ENCODE measurements at places on chromosomes 11 and 22. TPM values are rescaled to one million over a fixed set of nuclear protein-coding genes. Genes with fewer than 3 reads are reported as not detected.

Gene EXPH5
- 2.2 TPM for total RNA-seq

DNA sequence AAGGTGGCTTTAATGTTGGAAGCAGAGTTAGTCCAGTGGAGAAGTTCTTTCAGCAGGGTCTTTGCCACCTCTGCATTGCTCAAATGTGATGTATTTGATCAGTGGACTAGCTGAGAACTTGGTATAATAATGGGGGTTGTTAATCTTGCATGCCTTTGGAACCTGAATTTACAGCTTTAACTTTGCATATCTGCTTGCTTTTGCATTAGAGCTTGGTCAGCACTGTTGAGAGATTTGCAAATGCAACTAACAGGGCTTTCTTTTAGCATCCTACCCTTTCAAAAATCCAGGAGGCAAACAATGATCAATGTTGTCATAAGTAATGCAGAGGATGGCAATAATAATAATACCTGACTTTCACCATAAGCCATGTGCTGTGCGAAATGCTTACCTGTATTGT lies 48.2 kb downstream of the NF2 start:
- no peak for DNase-seq

GRCh38 chr11:78214331-78215194 lies 25.8 kb downstream of the USP35 start:
- DNase-seq, result no peak

GRCh38 chr11:125300791-125301218 lies 136.3 kb downstream of the PKNOX2 start:
- DNase-seq, result peak; percentile 88

- peak; percentile 74 for DNase-seq
Observed at GRCh38 chr11:133928628-133929059, 28.1 kb downstream of the IGSF9B start.

Gene APBB1
- 35.4 TPM for total RNA-seq

- DNase-seq, result peak; percentile 89
Observed at GRCh38 chr22:37316875-37317371, 34.6 kb downstream of the CYTH4 start.

Gene PRR33
- not detected for total RNA-seq

DNA sequence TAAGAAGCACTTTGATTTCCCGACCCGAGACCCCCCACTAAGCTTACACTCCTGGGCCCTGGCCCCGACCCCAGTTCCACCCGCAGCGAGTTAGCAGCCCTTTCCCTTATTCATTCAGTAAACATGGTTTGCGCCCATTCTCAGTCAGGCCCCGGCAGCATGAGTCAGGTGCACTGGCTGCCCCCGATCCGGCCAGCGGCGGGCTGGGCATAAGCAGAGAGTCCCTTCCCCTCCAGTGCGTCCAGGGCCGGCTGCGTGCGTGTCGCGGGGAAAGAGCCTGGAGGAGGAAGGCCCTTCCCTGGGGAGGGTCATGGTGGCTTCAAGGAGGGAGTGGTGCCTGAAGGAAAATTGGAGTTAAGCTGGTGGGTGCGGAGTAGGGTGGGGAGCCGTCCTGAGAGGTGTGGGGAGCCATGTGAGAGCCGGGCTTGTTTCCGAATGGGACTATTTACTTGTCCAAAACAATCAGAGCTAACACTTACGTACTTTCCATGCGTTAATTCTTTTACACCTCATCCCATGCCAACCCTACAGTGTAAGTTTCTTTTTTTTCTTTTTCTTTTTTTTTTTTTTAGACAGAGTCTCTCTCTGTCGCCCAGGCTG lies 657 bp downstream of the IGHMBP2 start:
- DNase-seq, result peak; percentile 36

- no peak for DNase-seq
Observed at GRCh38 chr11:69055598-69056516, 7.1 kb downstream of the TPCN2 start.

- DNase-seq, result no peak
Observed at GRCh38 chr11:847876-848275, 5.2 kb downstream of the TSPAN4 start.

DNA sequence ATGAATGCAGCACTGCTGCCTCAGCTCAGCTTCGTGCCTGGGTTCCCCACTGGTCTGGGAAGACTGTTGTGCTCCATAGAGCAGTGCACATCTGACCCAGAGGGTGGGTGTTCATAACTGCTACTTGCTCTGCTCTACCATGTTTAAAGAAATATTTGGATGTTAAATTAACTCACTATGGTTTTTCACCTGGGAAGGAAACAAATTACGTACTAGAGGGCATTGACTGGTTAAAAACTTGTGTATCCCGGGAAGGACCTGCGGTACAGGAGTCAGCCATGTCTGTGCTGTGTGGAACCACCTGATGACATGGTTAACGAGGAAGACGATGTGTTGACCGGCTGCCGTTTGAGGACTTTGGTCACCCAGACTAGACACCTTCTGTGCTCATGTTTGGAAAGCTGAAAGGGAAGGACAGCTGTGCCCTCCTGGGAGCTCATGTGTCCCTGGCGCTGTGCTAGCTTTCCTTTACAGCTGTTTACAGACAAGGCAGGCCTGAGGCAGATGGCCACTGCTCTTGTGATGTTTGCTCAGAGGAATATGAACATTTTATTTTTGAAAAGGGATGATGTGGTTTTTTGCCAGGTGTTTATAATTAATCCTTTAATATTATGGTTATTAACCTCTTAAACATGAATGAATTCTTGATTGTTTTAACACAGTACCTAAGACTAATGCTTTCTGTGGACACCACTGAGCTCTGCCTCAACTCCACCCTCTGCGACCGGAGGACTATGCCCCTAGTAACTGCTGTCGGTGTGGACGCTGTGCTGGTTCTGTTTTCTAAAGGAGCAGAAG lies 14.3 kb upstream of the AIFM3 start:
- DNase-seq, result no peak

- DNase-seq, result no peak
Observed at GRCh38 chr22:47192651-47193437, 430.4 kb downstream of the TBC1D22A start.

DNA sequence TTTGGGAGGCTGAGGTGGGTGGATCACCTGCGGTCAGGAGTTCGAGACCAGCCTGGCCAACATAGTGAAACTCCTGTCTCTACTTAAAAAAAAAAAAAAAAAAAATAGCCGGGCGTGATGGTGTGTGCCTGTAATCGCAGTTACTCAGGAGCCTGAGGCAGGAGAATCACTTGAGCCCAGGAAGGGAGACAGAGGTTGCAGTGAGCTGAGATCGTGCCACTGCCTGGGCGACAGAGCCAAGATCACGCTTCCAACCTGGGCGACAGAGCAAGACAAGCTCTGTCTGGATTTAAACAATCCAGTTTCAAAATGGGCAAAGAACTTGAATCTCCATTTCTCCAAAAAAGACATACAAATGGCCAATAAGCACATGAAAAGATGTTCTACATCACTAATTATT lies 12.5 kb downstream of the LMO2 start:
- DNase-seq, result no peak

- DNase-seq, result no peak
Observed at GRCh38 chr11:68763181-68763721, 11.9 kb upstream of the TESMIN start.

DNA sequence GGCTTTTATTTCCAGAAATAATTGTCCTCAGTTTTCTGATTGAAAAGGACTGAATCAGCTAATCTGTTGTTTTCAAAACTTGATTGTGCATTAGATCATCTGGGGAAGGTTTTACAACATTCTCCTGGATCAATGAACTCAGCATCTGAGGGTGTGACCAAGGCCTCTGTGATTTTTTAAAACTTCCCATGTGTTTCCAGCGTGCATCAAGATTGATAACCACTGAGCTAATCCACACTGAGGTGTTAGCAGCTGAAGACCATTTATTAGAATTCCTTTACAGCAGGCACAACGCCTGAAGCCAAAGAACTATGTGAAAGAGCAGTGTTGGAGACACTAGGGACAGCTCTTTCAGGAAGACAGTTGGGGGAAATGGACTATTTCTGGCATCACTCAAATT lies 10.2 kb downstream of the VSTM5 start:
- no peak for DNase-seq

- no peak for DNase-seq
Observed at GRCh38 chr11:133072858-133073582, 459.3 kb downstream of the OPCML start.

- DNase-seq, result no peak
Observed at GRCh38 chr11:76665921-76666351, 4.6 kb downstream of the LRRC32 start.

GRCh38 chr22:27791159-27791858 lies 10.2 kb downstream of the MN1 start:
- no peak for DNase-seq

DNA sequence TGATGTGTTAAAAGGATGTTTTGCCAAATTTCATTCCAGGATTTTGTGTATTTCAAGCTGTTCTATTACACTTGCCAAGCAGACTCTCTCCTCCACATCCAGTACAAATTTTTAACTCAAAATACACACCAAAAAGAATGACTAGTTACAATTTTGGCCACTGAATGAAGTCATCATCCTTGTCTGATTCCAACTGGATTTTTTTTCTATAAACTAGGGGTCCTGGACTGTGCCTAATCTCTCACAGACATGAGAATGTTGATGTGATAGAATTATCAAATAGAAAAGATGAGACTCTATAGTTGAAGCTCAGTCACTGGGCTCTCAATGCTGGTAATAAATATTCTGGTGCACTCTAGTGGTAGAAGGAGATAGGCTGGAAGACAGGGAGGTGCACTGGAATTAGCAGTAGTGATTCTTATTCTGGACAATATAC lies 85.8 kb downstream of the FANCF start:
- DNase-seq, result no peak

- peak; percentile 16 for DNase-seq
Observed at GRCh38 chr11:64947208-64947814, 11.6 kb upstream of the GPHA2 start.

DNA sequence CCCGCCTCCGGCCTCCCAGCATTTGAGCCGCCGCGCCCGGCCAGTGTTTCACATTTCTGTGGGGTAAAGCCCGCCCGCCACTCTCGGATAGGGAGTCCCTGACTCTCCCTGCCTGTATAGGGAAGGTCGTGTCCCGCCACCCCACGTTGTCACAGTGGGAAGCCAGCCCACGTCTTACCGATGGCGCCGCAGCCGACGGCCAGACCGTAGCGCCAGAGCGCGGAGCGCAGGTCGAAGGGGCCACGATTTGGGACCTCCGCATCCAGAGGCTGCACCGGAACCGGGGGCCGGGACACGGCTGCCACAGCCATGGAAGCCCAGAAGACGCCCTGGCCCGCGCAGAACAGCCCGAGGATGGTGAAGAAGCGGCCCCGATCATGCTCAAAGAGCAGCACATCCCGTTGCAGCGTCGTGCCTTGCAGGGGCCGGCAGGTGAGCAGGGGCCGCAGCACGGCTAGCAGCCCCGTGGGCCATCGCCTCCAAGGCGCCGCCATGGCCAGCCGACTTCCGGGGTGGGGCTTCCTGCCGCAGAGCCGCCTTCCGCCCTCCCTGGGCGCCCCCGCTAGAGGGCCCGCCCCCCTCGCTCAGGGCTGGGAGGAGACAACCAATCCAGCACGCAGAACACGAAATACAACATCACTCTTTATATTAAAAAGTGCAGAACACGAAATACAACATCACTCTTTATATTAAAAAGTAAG lies at the start of gene TMEM223:
Gene TMEM223 (minus strand): TSS at position 506 of the 701 bp plus-strand sequence. CDS start 12 bp downstream, at position 494.
- DNase-seq, result peak; percentile 80

DNA sequence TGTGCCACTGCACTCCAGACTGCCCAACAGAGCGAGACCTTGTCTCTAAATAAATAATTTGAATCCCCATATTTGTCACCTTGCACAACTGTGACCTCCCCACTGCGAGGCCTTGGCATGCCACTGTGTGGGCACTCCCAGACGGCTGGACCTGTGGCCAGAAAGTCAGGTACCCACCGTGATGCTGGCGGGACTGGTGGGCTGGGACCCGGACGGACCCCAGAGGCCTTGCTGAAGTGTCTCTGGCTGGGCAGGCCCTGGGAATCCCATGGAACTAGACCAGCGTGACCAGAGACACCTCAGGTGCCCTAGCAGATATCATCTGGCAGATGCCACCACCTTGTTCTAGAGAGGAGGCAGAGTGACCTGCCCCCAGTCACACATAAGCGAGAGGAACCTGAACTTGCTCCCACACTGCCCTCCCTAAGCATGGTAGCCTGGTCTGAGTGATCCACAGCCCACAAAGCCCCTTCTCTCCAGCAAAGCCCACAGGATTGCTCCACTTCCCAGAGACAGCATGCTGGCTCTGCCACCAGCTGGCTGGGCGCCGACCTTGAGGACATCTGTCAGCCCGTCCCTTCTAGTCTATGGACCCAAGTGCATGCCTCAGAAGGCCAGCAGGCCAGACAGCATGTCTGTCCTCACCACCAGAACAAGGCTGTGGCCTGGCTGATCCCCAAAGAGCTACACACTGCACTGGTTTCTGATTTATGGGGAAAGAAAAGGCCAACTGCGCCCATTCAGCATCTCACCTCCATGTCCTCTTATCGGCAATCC lies 9.5 kb downstream of the MACROD1 start:
- no peak for DNase-seq

DNA sequence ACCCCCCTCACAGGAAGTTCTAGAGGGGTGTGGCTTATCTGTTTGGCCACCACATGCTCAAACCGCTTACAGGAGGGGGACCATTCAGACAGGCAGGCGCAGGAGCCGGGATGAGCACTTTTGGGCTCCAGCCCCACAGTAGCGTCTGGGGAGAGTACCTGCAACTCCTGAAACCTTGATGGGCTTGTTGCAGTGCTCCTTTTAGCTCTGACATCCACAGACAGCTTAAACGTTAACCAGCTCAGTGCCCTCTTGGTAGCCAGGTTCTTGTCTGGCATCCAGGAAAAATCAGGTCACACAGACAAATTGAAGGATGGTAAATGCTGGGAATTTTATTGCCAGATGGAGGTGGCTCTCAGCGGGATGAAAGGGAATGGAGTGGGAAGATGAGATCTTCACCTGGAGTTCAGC lies 326.3 kb downstream of the ETS1 start:
- DNase-seq, result no peak

GRCh38 chr22:49205483-49205800 lies 622.2 kb downstream of the BRD1 start:
- DNase-seq, result no peak

Gene MISFA
- under 0.01 TPM for total RNA-seq

Gene POU2AF2
- total RNA-seq, result not detected

Gene TBX10
- not detected for total RNA-seq

DNA sequence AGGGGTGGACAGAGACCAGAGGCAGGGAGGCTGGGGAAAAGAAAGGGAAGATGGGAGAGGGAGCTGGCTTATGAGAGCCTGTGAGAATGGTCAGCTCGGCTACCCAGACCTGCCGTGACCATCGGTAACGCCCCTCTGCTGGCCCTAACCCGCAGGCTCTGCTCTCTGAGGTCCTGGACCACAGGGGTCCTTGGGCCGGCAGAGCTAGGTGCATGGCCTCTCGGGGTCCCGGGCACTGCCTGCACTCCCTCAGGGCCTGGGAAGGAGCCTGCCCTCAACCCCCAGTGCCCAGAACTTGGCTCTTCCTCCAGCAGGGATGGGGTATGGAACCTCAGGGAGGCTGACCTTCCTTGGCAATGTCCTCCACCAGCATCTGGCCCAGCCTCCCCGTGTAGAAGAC lies 13.2 kb downstream of the GGT5 start:
- no peak for DNase-seq

Gene HOATZ
- total RNA-seq, result not detected

Data from fibroblast of villous mesenchyme (primary cell).